ENCODE measurements at places on chromosomes 7 and 10.

DNA sequence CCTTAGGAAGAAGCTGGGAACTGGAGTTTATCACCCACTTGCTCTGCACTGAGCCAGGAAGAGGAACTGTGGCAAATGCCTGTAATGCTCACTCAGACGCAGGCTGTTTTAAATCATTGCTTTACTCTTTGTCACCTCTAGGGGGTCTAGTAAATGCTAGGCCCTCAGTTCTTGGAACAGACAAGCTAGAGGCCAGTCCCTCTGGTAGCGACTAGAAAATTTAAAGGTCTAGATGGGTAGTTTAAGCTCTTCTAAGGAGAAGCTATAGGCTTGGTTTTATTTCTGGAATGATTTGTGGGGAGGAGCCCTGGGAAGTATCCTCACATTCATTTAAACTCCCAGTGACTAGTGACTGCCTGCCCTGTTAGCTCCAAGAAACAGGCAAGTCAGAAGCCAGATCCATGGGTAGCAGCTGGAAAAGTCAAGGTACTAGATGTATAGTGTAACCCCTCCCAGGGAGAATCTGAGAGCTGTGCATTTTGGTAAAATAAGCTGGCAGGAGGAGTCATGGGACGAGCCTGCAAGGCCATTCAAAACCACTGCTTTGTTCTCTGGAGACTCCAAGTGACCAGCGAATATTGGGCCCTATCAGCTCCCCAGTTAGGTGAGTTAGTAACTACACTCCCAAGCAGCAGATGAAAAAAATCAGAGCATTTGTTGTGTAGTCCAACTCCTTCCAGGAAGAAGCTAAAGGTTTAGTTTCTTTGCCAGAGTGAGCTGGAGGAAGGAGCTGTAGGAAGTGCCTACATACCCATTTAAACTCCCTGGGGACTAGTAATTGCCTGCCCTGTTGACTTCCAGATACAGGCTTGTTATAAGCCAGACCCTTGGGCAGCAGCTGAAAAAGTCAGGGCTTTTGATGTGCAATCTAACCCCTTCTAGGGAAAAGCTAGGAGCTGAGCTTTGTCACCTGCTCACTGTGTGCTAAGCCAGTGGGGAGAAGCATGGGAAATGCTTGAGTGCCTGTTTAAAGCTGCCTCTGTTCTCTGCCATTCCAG lies 68.9 kb downstream of the DYNC1I1 start:
- no peak for DNase-seq

DNA sequence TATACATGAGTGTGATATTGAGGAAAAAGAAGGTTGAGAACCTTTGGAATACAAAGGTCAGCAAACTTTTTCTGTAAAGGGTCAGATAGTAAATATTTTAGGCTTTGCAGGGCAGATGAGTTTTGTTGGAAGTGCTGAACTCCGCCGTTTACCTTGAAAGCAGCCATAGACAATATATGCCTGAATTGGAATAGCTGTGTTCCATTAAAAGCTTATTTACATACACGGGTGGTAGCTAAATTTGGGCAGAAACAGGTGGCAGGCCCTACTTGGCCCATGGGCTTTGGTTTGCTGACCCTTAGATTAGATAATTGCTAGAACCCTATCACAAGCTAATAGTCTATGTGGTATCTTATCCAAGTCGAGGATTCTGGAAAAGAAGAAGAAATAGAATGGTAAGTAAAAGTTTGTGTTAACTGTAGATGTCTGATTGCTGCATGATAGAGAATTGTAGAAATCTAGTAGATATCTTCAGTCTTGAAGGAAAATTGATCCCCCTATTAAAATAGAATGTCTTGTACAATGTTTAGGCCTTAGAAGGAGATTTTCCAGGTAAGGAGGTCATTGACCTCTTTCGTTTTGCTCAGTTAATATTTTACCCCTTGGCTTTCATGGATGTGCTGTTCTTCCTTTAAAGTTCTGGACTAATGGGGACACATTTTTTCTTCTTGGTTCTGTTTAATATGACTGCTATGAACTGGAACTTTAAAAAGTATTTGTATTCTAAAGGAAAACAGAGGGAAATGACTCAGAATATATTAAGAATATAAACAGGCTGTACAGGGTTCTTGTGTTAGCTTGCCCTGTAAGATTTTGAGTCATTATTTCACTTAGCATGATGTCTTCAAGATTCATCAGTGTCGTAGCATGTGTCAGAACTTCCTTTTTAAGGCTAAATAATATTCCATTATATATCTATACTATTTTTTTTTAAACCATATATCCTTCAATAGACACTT lies 8.0 kb downstream of the RBM33 start:
- no peak for DNase-seq

GRCh38 chr10:131444286-131444685 lies 132.8 kb upstream of the TCERG1L start:
- DNase-seq = no peak

- no peak for DNase-seq
Measured at GRCh38 chr10:68471063-68471585, 649 bp downstream of the DNA2 start.

GRCh38 chr7:45979275-45980180 lies 58.5 kb upstream of the IGFBP3 start:
- no peak for DNase-seq

All from NCI-H2081 treated with DMSO at 0.1 percent for 48 hours (cell line).